ENCODE measurements at places on chromosomes 1 and 21.

DNA sequence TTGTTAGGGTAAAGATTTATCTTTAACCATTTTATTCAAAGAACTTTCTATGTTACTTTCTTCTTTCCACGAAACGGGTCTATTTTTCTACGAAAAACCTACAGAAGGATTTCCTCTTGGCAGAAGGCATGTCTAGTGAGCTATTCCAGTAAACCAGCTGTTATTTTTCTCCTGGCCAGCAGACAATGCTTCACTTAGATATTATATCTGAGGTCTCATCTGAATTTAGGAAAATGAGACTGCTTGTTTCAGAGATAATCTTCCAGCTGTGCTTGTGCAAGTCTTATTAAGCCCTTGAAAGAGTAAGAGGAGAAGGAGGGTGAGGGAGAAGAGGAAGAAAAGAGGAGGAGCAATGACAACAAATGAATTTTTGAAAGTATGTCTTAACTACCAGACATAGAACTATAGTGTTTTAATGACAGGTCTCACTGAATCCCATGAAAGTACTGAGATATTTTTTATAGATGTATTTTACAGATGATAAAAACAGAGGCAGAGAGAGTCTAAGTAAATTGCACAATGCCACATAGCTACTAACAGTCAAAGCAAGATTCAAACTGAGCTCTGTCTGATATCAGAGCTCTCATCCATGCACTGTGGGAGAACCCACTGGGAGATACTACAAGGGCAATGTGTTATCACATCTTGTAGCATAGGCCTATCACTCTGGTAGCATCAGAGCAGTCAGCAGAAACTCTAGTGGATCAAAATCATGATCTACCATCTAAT, 54.6 kb upstream of the SAMSN1 start:
- H3K36me3 ChIP-seq = no peaks in the 10 kb centered on the region
- peaks cover 5% of the 10 kb centered on the region for H3K4me1 ChIP-seq
- DNase-seq = no peak

- no peak overlapping the region for H3K4me3 ChIP-seq
- peaks cover 13% of the 10 kb centered on the region for H3K4me1 ChIP-seq
- H3K36me3 ChIP-seq = peaks cover 8% of the 10 kb centered on the region
- no peak for DNase-seq
- no peak overlapping the region for H3K27ac ChIP-seq
Observed at GRCh38 chr1:12016182-12016581, 3.1 kb upstream of the MIIP start.

DNA sequence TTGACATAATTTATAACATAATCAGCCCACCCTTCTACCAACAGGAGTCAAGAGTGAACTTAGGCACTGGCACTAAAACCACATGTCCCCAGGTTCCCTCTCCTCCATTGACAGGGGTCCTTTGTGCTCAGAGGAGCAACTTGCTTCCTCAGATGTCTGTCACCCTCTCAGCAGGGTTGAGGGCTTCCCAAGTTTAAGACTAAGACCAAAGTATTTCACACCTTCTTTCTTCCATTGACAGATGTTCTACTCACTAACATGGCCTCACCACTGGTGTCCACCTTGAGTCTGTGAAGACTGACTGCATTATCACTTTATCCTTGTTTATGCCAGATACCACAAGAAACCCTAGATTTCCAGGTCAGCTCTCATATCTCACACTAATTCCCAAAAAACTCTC, 56.5 kb downstream of the CCDC18 start:
- peaks cover 41% of the 10 kb centered on the region for H3K36me3 ChIP-seq
- no peak for DNase-seq
- H3K4me1 ChIP-seq = no peaks in the 10 kb centered on the region
- no peak overlapping the region for H3K4me3 ChIP-seq
- no peaks in the 10 kb centered on the region for H3K27me3 ChIP-seq

- peaks cover 3% of the 10 kb centered on the region for H3K36me3 ChIP-seq
- H3K27ac ChIP-seq = no peak overlapping the region
- H3K4me3 ChIP-seq = no peak overlapping the region
- no peaks in the 10 kb centered on the region for H3K27me3 ChIP-seq
- DNase-seq = no peak
Observed at GRCh38 chr1:230340526-230341161, 85.5 kb downstream of the PGBD5 start.

DNA sequence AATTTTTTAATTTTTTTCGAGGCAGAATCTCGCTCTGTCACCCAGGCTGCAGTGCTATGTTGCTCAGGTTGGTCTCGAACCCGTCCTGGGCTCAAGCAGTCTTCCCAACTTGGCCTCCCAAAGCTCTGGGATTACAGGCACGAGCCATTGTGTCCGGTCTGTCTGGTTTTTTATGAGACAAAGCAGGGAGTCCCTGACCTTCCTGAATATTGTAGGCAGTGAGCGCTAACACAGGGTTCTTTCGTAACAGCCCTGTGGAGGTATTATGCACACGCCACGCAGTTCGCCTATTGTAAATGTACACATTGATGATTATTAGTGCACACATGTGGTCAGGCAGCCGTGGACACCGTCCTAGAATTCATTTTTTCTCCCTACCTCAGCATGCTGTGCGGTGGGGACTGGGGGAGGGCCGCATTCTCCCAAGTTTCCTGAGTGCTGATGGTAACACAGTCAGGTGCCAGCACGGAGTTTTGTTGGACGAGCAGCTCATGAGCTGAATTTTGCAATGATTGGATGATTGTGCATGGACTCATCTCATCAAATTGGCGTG, 19.6 kb downstream of the SPSB1 start:
- H3K4me1 ChIP-seq = peaks cover 14% of the 10 kb centered on the region
- no peak for DNase-seq
- H3K4me3 ChIP-seq = no peak overlapping the region
- H3K36me3 ChIP-seq = no peaks in the 10 kb centered on the region
- H3K27me3 ChIP-seq = no peaks in the 10 kb centered on the region
- H3K27ac ChIP-seq = no peak overlapping the region

DNA sequence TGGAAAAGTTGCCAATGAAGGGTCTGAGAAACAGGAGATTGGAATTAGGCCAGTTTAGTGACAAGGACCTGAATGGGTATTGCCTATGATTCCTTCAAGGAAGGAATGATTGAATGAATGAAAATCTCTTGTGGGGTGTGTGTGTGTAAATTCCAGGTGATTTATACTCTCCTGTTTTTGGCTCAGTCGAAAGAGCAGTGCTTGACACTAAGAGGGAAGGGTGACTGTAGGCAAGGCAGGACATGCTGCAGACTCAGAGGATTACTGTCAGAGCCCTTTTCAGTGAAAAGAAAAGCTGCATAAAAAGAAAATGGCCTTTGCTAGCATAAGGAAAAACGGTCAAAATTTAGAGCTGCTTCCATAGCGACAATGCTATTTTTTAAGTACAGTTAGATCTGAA, 30.1 kb downstream of the C1orf21 start:
- peak overlapping the region; percentile 60 for H3K4me3 ChIP-seq
- H3K27me3 ChIP-seq = no peaks in the 10 kb centered on the region
- peaks cover 41% of the 10 kb centered on the region for H3K4me1 ChIP-seq
- no peak for DNase-seq
- H3K36me3 ChIP-seq = peaks cover 36% of the 10 kb centered on the region

DNA sequence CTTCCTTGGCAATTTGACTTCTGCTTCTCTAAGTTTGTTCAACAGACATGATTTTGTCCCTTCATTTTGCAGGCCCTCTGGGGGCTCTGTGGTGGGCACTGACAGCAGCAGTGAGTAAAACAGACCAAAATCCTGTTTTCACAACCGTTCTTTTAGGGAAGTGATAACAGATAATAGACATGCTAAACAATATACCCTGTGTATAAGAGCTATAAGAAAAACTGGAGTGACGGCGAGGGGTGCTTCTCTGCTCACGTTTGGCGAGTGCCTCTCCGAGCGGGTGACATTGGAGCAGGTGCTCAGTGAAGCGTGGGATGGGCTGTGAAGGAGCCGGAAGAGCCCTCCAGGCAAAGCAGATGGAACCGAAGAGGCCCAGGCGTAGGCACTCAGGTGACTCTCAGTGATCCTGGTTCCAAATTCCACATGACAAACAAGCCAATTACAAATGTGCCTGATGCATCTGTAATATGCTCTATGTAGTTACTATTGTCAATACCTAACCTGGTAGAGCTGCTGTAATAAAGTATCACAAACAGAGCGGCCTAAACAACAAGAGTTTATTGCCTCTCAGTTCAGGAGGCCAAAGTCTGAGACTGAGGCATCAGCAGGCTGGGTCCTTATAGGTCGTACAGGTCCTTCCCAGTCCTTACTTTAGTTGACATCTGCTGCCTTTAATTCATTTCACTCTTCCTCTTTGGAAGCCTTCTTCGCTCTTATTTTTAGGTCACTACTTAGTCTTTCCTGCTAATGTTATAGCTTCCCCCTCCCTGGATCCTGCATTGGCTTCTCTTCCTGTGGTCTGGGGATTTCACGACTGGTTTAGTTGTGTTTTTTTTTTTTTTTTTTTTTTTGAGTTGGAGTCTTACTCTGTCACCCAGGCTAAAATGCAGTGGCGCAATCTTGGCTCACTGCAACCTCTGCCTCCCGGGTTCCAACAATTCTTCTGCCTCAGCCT, 20.1 kb downstream of the OR2B11 start:
- H3K27me3 ChIP-seq = peaks cover 25% of the 10 kb centered on the region
- no peaks in the 10 kb centered on the region for H3K4me1 ChIP-seq
- no peak for DNase-seq
- H3K36me3 ChIP-seq = no peaks in the 10 kb centered on the region
- no peak overlapping the region for H3K4me3 ChIP-seq
- no peak overlapping the region for H3K27ac ChIP-seq

DNA sequence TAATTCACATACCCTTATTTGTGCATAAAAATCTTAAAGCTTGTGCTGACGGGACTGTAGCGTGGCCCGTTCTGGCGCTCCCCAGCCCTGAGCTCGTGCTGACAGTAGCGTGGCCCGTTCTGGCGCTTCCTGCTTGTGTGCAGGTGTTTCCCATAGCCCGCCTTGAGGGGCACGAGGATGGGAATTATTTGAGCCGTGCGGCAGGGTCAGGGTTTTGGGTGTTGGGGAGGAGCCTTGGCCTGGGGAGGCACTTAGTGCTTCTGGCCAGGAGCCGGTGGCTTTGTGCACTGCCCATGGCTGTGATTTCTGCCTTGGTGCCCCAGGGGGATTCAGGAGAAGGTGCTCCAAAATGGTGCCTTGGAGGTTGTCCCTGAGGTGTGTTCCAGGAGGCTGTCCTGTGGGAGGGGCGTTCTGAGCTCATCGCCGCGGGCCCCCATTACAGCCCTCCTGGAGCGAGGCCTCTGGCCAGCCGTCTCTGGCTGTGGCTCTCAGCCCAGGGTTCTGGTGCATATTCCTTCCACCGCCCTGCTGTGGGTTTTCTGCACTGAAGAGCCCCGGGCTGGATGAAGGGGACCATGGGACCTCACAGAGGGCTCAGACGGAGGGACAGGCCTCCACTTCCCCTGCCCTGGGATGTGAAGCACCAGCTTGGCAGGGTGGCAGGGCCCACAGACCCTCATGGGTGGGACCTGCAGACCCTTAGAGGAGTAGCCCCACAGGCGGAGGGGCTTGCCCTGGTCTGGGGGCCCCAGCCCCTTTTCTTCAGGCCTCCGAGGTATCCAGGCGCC, 6.6 kb downstream of the SLX9 start:
- DNase-seq = no peak
- no peaks in the 10 kb centered on the region for H3K36me3 ChIP-seq
- no peak overlapping the region for H3K27ac ChIP-seq
- H3K4me1 ChIP-seq = peaks cover 10% of the 10 kb centered on the region

All from type B pancreatic cell (in vitro differentiated cells).